ELR (cell line): ENCODE measurements at places on chromosomes 16 and 17.

DNA sequence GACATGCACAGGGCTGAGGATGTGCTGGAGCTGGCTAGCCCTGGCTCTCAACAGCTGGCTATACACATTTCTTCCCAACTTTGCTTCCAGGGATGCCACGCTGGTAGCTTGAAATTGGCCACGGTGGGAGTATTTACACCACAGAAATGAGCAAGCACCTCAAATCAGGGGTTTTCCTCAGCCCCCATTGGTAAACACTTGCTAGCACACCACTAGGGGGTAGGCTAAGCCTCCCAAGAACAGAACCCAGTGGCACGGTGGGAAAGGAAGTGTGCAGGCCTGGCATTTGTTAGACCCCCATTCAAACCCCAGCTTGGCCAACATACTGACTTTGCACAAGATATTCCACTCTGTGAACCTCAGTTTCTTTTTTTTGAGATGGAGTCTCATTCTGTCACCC lies 12.9 kb downstream of the DRC3 start:
- DNase-seq = peak; percentile 46

DNA sequence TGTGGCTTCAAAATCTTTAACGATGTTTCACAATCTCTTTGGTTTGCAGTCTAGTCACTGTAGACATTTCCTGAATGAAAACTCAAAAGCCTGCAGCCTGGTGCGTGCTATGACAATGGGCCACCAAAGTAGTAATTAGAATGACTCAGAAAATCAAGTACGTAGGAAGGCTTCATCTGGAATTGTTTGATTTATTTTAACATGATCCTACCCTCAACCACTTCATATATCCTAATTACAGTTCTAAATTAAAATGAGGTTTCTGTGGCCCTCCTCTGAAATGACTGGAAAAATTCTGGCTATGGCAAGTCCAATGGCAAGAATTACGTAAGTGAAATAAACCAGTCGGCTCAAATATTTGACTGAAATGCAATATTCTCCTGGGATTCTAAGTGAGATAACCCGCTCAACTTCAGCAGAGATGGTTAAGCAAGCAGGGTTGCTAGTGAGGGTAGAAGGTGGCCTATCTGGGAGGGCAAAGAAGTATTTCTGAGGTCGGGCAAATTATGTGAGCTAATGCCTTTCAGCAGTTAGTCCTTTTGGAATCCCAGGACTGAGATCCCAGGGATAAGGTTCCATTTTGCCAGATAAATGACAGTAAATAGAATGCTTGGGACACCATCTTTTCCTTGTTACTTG lies 145.6 kb upstream of the MYOCD start:
- no peak for DNase-seq

DNA sequence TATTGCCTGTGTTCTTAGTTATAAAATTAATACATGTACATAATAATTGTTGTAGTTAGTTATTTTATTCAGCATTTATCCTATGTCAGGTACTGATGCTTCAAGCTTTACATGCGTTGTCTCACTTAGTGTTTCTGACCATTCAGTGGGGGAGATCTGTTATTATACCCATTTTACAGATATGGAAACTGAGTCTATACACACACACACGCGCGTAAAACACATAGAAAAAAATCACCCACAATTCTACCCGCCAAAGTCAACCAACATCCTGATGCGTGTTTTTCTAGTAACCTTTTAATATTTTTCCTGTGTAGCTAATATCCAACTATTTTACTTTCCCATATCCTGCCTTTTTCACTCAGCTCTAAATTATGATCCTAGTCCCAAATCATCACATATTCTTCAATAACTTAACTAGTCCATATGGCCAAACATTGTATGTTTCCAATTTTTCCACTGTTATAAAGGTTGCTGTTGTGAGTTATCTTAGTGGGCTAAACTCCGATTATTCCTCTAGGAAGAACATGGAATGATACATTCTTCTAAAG lies 48.4 kb downstream of the BMERB1 start:
- no peak for DNase-seq

GRCh38 chr17:1577182-1577581 lies 14.6 kb upstream of the PITPNA start:
- peak; percentile 84 for DNase-seq

DNA sequence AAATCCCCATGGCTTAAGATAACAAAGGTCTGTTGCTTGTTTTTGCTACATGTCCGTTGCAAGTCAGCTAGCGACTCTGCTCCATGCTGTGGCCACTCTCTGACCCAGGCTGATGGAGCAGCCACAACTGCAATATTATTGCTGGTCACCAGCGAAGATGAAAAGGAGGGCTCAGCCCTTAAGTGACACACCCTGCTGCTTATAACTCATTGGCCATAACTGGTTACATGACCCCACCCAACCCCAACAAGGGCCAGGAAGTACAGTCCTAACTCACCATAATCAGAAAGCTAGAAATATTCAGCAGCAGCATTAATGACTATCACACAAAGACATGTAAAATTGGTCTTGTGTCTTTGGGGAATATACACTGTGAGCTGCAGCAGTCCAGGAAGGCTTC lies 224.3 kb downstream of the SOX9 start:
- DNase-seq = no peak

DNA sequence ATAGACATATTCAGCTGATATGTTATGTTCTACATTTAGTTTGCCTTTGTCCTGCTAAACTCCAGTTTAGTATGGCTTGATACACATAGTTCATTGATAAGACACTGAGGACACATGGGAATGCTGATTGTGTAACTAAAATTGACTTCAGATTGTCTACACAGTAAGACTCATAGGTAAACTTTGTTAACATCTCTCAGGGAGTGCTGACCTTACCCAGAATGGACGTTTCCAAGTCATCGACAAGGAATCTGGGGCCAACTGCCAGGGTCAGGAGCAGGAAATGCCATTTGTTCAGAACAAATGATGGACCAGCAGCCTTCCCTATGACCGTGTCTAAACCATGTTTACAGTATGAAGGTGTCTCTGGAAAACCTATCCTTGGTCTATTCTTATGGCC lies 58.7 kb downstream of the DYNLRB2 start:
- DNase-seq = peak; percentile 83

DNA sequence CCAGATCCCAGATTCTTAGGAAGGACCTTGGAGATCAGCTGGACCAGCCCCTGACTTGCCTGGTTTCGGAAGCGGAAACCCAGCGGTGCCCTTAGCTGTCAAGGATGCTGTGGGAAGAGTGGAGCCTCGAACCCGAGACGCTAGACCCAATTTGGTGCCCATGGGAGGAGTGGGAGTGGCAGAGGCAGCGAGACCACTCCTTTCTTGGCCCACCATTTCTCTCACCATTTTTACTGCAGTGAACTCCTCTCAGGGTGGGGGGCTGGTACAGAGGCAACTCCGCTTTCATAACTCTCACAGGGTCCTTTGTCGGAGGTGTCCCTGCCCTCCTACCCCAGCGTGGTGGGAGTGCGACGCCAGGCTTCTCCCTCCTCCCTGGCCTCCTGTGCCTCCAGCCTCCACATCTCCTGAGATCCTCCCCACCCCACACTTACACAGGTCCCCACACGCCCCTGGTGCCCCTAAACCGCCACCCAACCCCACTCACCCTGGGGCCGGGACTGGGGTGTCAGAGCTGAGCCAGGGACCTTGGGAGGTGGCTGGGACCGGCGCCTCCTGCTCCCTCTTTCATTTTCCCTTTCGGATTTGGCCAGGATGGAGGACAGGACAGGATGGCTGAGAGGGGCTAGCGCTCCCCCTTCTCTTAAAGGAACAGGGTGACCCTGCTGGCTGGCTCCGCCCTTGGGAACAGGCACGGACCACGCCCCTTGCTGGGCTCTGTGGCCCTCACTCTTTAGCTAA lies at the start of gene GJD3:
Gene GJD3 (minus strand): TSS at position 617 of the 741 bp plus-strand sequence. CDS start 922 bp downstream, outside the sequence.
- peak; percentile 28 for DNase-seq

DNA sequence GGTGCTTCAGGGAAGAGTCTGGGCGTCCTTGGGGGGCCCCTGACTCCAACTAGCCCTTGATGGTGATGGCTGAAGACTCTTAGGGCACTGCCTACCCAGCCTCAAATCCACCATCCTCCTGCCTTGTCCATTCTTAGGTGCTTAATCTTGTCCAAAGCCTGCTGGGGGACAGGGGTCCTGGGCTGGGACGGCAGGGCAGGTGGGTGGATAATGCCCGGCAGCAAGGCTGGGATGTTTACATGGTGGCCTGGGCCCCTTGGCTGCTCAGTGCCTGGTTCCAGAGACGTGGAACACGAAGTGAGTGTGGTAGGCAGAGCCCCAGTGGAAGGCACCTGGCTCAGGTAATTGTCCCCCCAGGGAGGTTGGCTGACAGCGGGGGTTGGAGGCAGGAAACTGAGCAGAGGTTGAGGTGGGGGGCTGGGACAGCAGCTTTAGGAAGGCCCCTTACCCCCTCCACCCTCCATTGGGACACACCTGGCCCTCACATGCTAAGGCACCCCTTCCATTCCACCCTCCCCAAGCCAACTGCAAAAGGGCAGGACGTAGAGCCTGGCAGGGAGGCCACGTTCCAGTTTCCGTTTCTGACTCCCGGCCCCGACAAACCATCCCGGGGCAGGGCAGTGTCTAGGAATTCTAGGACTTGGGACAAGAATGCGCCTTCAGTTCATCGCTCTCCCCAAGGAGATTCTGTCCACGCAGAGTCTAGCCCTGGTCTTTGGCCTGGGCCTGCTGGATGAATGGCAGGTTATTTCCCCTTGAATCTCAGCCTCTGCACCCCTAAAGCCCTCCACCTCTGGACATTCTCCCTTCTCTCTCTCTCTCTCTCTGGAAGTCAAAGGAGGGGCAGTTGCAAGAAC lies 1.9 kb downstream of the FOXJ1 start:
- DNase-seq = no peak

DNA sequence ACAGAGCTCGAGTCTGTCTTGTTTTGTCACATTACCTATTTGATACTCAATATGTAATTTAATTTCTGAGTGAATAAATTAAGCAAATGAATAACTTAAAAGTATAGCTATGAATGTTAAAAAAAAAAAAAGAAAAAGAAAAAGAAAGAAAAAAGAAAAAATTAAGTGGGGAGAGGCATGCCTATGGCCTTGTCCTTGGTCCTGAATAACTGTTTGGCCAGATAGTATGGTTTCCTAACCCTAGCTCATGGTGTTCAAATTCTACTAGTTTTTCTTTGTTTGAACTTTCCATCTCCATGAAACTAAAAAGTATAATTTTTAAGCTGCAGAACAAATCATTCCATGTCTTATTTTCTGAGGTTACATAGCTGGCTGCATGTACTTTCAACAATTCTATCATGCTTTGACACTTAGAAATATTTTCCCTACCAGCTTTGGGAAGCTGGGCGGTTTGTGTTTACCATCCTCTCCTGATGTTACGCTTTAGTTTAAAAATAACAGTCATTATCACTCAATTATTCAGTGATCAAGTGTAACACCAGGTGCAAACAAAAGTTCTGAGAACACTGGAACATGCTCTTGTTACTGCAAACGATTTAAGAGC lies 31.8 kb downstream of the TOX3 start:
- no peak for DNase-seq

DNA sequence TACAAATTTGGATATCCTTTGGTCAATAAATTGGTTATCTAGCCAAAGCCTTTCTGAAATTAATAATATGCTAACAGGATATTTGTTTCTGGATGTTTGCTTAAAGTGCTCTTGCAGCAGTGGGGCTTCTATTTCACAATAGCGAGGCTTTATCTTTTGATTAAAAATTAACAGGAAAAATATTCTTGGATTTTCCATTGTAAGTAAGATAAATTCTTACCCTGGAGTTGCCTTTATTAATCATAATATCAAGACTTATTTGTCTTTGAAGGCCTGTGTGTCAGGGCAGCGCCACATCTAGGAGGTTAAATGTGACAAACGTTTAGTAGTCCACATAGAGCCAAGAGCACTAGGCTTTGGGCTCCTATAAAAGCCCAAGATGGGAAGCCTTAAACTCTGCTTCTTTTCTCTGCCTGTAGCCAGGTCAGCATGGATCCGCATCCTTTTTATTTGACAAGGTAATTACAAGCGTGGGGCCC lies 5.3 kb downstream of the TMEM97 start:
- DNase-seq = no peak

GRCh38 chr16:1908983-1909382 lies 9.2 kb downstream of the HS3ST6 start:
- no peak for DNase-seq

DNA sequence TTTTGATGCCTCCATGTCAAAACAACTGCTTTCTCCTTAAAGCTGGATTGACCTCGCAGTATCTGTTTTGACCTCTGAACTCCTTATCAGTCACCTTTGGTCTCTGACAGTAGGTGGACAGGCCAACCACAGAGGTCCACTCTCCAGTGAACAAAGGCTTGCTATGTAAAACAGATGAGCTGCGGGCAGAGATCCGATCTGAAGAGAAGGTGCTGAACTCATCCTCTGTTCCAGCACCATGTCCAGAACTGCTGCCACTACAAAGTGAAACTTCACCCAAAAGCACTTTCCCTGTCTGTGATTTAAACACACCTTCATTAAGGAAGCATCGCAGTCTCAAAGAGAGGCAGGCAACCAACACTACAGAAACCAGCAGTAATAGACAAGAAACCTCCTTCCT lies 117.3 kb upstream of the CORO6 start:
- no peak for DNase-seq

- no peak for DNase-seq
Measured at GRCh38 chr17:79622776-79623175, 11.9 kb upstream of the RBFOX3 start.

GRCh38 chr17:79785900-79786810 lies 8.2 kb downstream of the CBX2 start:
- no peak for DNase-seq

DNA sequence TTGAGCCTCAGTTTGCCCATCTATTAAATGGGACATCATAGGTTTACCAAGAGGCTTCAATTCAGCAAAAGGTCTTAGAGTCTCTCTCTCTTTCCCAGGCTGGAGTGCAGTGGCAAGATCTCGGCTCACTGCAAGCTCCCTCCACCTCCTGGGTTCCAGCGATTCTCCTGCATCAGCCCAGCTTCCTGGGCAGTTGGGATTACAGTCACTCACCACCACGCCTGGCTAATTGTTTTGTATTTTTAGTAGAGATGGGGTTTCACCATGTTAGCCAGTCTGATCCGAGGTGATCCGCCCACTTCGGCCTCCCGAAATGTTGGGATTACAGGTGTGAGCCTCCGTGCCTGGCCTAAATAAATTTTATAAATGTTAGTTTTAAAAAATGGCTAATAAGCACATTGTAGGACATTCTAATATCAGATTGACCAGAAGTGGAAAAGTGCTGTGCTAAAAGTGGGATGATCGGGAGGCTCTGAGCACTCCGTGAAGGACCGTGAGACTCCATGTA lies 1.0 kb upstream of the NLRP1 start:
- DNase-seq = no peak
